ENCODE measurements at places on chromosomes 11 and 22.

- DNase-seq = no peak
These were observed 2.8 kb downstream of the NUDT8 start for GRCh38 chr11:67626970-67627369.

DNA sequence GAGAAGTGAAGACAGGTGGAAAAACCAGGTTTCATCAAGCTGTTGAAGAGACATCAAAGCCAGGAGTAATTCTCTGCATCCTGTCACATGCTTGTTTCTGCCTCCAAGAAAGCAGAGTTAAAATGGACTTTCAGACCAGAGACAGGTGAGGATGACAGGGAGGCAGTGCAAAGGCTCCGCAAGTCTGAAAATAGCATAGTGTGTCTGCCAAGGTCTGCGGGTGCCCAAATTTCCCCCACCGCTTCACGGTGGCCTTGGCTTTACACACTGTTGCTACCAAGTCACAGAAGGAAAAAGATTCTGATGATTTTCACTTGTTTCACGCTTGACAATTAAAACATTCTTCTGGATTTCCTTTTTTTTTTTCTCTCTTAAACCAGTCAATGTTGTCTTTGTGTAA, 44.2 kb downstream of the SNX19 start:
- DNase-seq = no peak

DNA sequence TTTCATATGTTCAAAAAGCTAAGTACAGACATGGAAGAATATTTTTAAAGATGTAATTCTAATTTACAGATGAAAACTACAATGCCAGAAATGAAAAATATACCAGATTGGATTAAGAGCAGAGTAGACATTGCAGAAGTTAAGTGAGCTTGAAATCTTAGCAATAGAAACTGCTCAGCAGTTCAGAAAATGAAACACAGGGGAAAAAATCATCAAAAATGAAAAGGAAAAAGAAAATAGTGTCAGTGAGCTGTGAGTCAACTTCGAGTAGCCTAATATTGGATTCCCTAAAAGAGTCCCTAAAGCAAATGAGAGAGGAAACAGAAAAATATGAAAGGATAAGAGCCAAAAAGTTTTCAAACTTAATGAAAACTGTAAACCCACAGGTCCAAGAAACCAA, 25.8 kb upstream of the IL10RA start:
- DNase-seq = no peak

- no peak for DNase-seq
These were observed 35.1 kb downstream of the APOL1 start for GRCh38 chr22:36287881-36288515.

DNA sequence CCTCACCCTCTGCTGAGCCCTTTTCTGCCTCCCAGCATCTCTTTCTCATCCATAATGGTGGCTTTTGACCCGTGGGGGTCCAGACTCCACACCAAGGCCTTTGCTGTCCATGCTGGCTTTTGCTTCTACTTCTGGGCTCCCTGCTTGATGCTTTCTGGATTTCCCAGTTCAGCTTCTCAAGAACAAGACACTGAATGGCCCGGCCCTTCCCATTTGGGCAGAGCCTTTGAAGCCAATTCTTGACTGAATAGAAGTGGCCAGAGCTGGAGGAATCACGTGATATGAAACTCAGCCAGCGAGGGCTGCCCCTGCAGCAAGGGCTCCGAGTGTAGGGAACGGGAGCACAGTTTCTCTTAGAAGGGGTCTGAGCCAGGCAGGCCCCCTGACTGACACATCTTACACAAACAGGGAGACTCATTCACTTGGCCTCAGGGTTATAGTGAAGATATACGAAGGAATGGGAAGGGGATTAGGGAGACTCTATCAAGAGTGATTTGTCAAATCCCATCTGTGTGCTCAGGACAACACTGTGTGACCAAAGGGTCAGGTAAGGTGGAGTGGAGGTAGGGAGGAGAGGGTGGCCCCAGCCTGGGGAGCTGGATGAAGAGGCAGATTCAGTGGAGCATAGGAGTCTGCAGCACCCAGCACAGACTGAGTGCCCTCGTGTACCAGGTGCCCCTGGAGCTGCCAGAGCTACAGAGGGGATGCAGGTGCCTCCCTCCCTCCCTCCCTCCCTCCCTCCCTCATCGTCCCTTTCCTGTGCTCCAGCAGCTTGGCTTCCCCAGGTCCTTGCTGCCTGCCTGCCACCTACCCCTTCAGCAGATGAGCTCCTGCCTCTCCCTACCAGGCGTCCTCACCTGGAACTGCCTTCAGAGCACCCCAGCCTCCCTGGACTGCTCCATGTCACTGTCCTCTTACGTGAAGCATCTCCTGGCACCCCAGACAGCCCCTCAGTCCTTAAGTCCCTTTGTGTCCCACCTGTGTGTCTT, 106.0 kb downstream of the TRIM29 start:
- DNase-seq = no peak

- no peak for DNase-seq
These were observed 65.3 kb downstream of the ARHGEF12 start for GRCh38 chr11:120401506-120401905.

DNA sequence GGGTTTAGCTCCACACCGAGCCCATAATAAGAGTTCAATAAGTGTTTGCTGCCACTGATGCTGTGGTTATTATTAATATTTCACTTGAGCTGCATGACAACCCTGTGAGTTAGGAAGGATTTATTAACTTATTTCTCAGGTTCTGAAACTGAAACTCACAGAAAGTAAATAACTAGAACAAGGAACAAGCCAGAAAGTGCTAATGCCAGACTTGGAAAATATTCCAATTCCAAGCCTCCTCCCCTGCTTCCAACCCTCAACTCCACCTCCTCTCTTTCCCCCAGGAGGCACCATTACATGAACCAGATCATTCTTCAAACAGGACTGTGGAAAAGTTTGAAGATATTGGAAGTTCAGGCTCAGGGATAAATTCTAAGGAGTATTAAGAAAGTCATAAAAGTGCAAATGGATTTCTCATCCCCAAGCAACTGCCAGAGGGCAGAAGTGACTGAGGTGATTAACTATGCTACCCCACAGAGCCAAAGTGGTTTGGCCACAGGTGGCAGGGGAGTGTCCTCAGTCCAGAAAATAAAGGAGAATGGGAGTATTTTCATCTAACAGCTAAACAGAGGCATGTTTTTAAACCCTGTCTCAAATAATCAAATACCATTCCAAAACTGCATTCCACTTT, 3.2 kb upstream of the FJX1 start:
- DNase-seq = no peak

- no peak for DNase-seq
These were observed 33.6 kb upstream of the FIBIN start for GRCh38 chr11:26960281-26960680.

DNA sequence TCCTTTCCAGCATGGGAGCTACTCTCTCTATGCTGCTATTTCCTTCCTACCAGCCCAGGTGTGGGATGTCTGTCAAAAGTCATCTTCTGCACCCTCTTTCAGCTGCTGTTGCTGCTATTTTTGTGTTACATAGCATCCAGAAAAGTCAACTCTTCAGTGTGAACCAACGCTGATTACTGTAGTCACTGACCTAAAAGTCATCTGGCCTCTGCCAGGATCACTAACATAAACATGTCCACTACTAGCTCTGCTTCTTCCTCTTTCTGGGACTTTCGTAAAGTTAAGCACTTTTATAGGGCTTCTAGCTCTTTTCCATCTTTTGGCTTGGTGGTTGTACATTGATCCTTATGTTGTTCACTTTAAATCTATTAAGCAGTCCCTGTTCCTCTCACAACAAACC, 90.2 kb upstream of the CARD18 start:
- no peak for DNase-seq

DNA sequence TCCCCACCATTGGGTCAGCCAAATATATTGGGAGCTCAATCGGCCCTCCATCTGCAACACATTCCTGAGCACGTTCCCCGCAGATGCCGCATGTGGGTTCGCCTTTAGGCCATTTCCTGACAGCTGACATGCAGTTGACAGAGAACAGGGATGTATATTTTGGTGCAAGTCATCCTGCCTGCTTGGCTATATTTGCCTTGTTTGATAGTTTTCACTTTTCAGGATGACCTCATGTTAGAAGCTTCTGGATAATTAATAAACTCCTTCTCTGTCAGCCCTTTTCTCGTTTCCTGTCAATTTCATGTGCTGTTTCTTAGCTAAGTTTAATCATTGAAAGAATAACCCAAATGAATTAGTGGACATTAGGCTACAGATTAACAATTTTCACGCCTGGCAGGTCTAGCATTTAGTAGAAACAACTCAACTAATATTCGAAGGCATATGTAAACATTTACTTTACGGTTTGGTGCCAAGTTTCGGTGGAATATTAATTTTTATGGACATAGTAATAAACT, 105.8 kb upstream of the SLC5A12 start:
- no peak for DNase-seq

DNA sequence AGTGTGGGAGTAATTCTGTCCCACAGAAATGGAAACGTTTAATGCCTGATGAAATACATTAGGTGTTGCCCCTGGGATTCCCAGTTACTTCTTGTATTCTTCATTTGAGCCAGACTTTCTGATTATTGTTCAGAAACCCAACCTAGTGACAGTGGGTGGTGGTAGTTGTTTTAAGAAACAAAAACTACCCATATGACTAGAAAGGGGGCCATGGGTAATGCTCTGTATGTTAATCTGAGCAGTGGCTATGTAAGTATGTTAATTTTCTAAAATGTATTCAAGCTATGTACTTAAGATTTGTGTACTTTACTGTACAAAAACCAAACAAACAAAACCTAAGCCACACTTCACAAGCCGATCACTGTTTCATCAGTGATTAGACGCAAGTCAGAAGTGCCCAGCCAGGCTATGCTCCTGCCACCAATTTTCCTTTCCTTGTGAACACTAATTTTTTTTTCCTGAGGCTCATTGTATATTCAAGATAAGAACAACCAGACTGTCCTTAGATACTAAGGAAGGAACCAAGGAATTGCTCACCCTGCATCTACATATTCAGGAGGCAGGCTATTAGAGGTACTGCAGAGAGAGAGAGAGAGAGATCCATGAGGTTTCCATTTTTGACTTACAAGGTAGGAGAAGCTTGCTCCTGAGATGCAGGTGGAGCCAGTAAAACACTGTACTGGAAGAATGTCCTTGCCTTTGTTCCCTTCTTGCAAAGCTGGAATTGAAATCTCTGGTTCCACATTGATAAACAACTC, 122.7 kb downstream of the DBX1 start:
- DNase-seq = no peak

DNA sequence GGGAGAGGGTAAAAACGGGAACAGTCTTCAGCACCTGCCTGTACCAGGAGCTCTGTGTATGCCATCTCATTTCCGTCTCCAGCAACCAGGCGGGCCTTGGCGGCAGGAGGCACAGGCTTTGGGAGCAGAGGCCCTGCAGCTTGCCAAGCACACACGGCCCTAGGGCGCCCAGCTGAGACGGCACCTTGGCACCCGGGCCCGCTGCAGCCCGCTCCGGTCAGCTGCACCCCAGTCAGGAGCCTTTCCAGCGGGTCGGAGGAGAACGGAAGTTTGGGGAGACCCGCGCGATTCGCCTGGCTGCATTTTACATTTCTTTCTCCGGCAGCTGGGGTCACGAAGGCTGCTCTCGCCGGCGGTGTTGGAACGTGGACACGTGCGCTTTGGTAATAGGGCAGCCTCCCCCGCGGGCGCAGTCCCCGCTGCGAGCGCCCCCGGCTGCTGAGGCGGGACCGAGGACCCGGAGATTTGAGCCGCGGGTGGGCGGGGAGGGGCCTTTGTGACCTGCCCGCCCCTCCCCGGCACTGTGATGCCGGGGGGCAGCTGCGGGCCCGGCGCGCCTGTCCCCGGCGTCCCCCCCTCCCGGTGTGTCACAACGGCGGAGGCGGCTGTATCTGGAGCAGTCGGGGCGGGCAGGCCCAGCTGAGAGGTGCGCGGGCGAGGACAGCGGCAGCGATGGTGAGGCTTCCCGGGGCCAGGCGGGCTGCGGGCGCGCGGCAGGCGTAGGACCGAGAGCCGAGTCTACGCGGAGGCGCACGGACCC, at the start of gene TUBA8:
Gene TUBA8 (plus strand): TSS at position 616 of the 760 bp plus-strand sequence. CDS start 57 bp downstream, at position 673.
- DNase-seq = peak; percentile 50

- DNase-seq = no peak
These were observed 14.4 kb upstream of the OR52K1 start for GRCh38 chr11:4467811-4468606.

GRCh38 chr11:42301777-42302176, 842.3 kb upstream of the LRRC4C start:
- DNase-seq = no peak

GRCh38 chr22:37229805-37230672, 14.0 kb downstream of the RAC2 start:
- peak; percentile 91 for DNase-seq

DNA sequence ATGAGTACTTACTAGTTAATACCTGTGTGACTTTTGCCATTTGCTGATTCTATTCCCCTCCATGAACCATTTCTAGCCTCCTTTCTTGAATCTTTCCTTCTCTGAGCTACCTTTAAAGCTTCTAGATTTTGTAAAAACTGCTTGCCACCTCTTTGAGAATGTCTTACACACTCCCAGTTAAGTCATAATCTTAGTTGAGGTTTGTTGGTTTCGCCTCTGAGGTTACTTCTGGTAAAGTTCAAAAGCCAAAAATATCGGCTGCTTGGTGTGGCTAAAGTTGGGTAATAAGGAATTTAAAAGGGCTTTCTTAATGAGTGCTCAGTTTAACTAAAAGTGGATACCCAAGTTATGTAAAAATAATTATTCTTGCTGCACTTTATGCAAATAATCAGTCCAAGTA, 10.4 kb upstream of the GLYAT start:
- DNase-seq = no peak

GRCh38 chr11:100629671-100630070, 57.4 kb upstream of the ARHGAP42 start:
- no peak for DNase-seq

DNA sequence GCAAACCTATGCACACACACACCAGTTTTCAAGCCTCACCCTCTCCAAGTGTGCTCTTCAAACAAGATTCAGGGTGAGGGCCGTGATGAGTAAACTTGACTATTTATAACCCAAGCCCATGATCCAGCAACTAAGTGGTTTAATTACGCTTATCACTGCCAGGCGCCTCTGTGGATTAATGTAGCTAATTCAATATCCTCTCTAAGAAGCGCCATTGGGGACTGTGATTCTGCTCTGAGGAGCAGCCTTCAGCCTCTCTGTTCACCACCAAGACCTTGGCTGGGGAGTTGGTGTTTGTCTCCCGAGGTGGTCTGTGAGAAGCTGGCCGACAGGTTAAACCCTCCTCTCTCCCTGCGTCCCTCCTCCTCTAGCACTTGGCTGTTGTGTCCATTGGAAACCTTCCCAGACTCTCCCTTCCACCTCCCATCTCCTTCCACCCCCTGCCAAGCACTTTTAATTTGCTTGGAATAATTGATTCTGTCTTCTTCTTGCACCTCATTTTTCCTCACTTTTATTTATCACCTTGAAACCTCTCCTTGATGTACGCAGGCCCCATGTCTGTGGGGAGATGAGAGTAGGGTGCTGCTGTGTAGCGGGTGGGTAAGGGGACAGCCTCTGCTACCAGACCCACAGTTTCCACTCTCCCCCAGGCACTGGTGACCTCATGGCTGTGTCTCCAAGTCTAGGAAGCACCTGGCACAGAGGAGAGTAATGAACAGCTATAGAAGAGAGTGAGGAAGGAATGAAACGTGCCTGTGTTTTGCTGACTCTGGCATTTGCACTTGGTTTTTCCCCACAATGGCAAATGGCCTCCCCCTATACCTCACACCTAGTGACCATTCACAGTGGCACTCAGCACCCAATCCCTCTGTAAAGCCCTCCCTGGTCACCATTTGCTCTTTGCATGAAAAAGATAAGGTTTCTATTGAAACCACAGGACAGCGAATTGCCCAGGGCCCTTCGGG, 236.6 kb downstream of the GRIK4 start:
- DNase-seq = no peak

- no peak for DNase-seq
These were observed 56.8 kb downstream of the MTMR2 start for GRCh38 chr11:95867105-95867504.

Measured in activated CD4-positive, alpha-beta T cell treated with anti-CD3 and anti-CD28 coated beads, Interleukin-2, amount 50 U/mL, for 4 hours (primary cell).